ENCODE measurements at places on chromosomes 1 and 21. TPM values are rescaled to one million over a fixed set of nuclear protein-coding genes. Genes with fewer than 3 reads are reported as not detected.

PTPRC gene
- polyA plus RNA-seq, result not detected

RHD gene
- polyA plus RNA-seq, result not detected

CFHR2 gene
- not detected for polyA plus RNA-seq

NEXN gene
- polyA plus RNA-seq, result 1.3 TPM

ZNF695 gene
- polyA plus RNA-seq, result 0.74 TPM

CLCA1 gene
- not detected for polyA plus RNA-seq

LELP1 gene
- not detected for polyA plus RNA-seq

SAMSN1 gene
- not detected for polyA plus RNA-seq

CLIC6 gene
- not detected for polyA plus RNA-seq

HS2ST1 gene
- 6.9 TPM for polyA plus RNA-seq

CLEC20A gene
- not detected for polyA plus RNA-seq

PRDM2 gene
- 6.8 TPM for polyA plus RNA-seq

SFN gene
- 2,641 TPM for polyA plus RNA-seq

TNFAIP8L2 gene
- polyA plus RNA-seq, result not detected

CD247 gene
- polyA plus RNA-seq, result 0.07 TPM

MRPS21 gene
- polyA plus RNA-seq, result 77.6 TPM

FMOD gene
- not detected for polyA plus RNA-seq

FCRL6 gene
- not detected for polyA plus RNA-seq

HRNR gene
- polyA plus RNA-seq, result not detected

TAF1A gene
- polyA plus RNA-seq, result 4.5 TPM

PSMB2 gene
- polyA plus RNA-seq, result 76.3 TPM

SLC37A1 gene
- polyA plus RNA-seq, result 3.9 TPM

S100A7 gene
- 1.1 TPM for polyA plus RNA-seq

DAB1 gene
- not detected for polyA plus RNA-seq

CRNN gene
- polyA plus RNA-seq, result not detected

KRTAP20-2 gene
- polyA plus RNA-seq, result not detected

IPP gene
- 5.1 TPM for polyA plus RNA-seq

LYPD8 gene
- polyA plus RNA-seq, result not detected

TTC39A gene
- polyA plus RNA-seq, result 0.43 TPM

MMEL1 gene
- not detected for polyA plus RNA-seq

UBL4B gene
- not detected for polyA plus RNA-seq
